Transverse colon (tissue), 4 donors: ENCODE measurements at places on chromosomes 5 and 9. TPM values are rescaled to one million over a fixed set of nuclear protein-coding genes. Genes with fewer than 3 reads are reported as not detected.

DNA sequence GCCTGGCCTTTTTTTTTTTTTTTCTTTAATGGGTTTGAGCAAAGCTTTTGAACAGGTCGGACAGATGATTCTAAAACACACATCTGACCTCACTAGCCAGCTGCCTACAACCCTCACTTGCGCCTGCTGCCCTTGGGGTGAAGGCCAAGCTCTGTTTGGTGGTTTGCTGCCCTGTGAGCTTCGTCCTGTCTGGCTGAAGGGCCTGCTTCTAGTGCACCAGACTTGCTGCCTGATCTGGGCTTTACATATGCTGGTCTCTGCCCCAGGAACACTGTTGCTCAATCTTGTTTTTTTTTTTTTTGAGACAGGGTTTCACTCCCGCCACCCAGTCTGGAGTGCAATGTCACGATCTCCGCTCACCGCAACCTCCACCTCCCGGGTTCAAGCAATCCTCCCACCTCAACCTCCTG, 16.4 kb upstream of the DOLPP1 start:
- DNase-seq: no peak

DNA sequence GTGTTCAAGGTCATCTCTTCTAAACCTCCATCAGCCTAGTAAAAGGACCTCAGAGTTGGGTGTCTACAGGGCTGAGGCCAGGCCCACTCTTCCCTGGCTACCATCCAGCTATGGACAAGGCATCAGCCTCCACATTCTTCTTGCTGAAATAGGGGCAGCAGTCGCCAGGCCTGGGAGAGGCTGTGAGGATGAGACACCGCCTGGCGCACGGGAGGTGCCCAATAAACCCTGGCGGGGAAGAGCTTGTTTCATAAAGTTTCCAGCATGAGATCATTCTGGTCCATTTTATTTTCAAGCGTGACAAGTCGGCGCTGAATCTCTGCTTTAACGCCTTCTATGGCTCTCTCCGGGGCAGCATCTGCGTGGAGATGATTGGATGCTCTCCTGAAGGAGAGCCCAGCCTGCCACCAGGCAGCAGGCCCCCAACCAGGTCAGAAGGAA, 153.4 kb downstream of the OLFM1 start:
- DNase-seq: no peak

GRCh38 chr5:117425163-117425562, 850.5 kb upstream of the SEMA6A start:
- DNase-seq: no peak

DNA sequence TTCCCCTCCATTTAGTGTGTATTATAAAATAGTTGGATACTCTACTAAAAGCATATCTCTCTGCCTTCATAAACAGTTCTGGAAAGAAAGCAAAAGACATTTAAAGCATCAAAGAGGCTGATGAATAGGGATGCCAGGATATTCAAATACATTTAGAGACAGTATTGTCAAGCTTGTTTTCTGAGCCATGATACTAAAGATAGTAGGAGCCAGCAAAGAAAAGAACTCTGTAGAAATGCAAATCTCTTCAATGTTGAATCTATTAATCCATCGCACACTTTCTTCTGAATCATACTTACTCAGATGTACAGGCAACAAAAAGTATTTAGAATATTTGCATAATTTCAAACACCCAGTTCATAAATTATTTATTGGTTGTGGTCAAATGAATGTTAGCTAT, 207.1 kb upstream of the MEF2C start:
- DNase-seq: no peak

PDLIM4 gene
- total RNA-seq: 9.7 TPM

DNA sequence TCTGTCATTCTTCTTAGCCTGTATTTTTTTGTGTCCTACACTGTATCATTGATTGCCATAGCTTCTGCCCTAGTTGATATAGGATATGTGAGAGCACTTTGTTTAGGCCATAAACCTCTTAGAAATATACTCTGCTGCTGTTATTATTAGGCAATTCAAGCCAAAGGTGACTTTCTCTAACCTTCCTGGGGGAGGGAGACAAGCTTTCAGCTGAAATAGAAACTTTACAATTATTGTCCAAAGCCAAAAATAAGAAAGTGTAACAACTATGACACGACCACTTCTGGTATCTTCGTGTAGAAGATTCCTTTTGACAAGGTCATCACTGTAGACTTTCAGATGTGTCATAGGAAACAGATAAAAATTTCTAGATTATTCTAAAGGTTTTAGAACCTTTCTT, 12.2 kb upstream of the CSNK1A1 start:
- DNase-seq: no peak

- peak; percentile 1 for DNase-seq
These were observed 12.1 kb upstream of the P4HA2 start for GRCh38 chr5:132239776-132240175.

FAM221B gene
- not detected for total RNA-seq

WDR31 gene
- total RNA-seq: 1.5 TPM

GRCh38 chr5:34547300-34548085, 108.6 kb upstream of the RAI14 start:
- no peak for DNase-seq

DNA sequence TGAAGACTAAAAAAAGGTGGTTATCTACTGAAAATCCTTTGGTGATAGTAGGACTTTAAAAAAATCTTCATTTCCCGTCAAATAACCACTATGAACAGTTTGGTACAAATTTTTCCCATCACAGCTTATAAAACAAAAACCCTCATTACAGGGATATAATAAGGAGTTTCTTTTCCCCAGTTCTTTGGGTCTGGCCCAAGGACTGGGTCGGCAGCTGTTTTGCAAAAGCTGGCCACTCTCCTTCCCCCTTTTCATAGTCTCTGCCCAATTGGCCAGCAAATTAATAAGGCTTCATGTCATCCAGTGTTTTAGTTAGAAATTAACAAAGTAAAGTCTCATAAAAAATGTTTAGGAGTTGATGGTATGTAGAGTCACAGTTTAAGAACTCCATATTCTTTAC, 47.0 kb upstream of the PDE8B start:
- DNase-seq: no peak

TRUB2 gene
- total RNA-seq: 47.0 TPM

DNA sequence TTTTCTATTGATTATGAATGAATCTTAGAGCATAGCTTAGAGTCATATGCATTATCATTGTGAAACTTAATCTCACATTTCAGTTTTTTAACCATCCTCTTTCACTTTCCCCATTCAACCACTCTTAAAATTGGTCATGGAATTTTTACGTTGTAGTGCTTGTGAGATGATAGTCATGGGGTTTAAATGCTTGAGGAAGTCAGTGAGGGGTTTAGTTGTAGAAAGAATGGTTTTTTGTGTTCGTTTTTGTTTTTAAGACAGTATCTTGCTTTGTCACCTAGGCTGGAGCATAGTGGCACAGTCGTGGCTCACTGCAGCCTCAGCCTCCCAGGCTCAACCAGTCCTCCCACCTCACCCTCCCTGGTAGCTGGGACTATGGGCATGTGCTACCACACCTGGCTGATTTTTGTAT, 19.6 kb downstream of the UGCG start:
- no peak for DNase-seq

- DNase-seq: no peak
These were observed 41.0 kb upstream of the RPS23 start for GRCh38 chr5:82319192-82319591.

GRCh38 chr9:122536134-122536533, 9.0 kb upstream of the OR1N1 start:
- no peak for DNase-seq

DNA sequence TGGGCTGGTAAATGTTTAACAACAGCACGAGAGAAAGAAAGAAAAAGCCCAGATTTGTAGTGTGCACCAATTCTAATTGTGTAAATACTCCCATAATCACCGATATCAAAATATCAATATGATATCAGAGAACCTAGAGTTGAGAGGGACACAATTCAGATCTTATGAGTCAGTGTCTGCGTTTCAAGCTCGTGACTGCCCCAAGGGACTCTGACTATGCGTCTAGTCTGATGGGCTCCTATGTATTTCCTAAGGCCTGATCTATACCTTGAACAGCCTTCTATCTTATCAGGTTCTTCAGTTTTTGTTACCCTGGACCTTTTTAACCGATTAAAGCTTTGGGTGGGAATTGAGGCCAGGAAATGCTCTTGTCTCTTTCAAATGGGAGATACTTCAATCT, 243.0 kb upstream of the SLC24A2 start:
- DNase-seq: no peak

DNA sequence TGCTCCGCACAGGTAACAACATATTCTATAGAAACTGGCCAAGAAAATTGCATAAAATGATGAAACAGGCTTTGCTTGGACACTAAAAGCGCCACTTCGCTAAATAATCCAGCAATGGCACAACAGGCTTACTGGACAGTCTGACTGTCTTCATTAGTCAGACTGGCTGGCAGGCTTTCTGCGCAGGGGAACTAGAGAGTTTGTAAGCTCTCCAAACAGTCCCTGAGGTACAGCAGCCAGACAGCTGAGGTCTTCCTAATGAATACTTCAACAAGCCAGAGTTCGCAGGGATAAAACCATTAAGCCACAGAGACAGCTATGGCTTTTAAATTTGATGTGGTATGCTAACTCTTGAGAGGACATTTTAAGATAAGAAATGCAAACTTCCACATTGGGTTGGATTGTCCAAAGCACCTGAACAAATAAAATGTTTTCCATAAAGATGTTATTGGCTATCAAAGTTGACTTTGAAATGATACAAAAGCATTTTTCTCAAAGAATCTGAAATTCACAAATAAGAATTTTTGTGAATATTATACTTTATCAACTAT, 20.7 kb downstream of the PLK2 start:
- DNase-seq: no peak

- no peak for DNase-seq
These were observed 19.6 kb downstream of the IRX1 start for GRCh38 chr5:3615217-3615616.

DNA sequence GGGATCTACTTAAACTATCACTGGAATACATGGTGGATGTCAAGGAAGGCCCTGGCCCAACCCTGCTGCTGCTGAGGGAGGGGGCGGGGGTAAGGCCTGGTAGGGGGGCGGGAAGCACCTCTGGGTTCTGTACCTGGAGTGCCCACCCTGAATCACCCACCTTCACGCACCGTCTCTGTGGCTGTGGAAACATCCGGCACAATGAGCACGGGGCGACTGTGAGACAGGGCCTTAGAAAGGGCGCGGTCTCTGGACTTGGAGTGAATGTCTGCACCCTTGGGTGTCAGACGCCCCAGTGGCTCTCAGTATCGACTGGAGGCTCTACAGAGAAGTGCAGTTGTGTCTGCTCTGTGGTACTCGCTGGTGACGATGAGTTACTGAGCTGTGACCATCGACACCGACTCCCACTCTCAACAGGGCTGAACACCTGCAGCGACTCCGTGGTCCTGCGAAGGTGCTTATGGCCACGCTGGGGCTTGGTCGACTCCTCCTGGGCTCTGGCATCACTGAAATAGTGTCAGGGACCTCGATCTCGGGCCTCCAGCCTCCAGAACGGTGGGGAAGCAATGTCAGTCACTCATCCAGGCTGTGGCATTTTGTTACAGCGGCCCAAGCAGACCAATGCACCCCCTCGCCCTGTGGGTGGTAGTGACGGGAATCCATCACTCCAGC, 25.5 kb upstream of the SLC6A19 start:
- no peak for DNase-seq

DNA sequence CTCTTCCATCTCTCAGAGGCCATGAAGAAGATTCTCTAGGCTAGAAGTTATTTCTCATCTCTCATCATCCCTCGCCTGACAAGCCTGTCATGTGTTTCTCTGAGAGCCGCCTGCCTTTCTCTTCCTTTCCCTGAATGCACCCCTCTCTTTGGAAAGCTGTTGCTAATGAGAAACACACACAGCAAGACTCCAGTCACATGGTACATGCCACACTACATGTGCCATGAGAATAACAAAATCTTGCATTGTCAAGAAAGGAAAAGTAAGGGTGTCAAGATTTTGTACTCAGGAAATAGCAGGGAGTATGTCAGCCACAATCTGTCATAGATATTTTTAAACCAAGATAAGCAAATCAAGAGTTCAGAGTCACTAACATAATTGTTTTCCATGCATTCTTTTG, 8.9 kb downstream of the AGXT2 start:
- no peak for DNase-seq

DNA sequence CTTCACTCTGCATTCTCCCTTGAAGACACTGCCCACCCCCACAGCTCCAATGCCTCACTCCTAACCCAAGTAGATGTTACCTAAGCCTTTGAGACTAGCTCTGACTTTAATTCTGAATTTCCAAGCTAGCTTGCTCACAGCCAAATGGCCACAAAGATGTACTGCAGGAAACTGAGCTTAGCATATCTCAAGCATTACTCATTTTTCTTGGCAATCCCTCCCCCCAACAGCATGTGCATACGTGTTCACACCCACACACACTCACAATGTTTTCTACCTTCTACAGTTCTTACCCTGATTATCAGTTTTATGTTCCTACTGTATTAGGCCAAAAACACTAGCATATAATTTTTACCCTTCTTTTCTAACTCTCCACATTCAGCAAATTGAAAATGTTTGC, 13.7 kb upstream of the GRIA1 start:
- no peak for DNase-seq

- no peak for DNase-seq
These were observed 185.1 kb downstream of the RGS3 start for GRCh38 chr9:113648586-113648985.

DNA sequence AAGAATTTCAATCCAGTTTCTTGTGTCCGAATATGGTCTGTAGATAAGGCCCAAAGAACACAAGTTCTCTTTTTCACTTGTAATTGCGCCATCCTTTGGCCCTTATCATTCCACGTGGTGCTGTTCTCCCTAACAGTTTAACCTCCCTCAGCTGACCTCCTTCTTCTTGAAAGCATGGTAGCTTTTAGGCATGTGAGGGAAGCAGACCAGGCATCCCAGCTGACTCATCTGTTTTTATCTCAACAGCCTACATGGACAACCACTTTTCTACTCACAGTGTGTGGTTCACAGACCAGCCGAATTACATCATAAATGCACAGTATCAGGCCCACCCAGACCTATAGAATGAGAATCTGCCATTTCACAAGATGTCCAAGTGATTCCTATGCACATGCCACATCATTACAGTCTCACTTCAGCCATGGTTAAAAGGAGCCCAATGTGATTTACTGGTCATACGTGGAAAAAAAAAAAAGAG, 26.9 kb upstream of the PLIN2 start:
- DNase-seq: no peak

LCP2 gene
- total RNA-seq: 17.5 TPM

MAMDC2 gene
- total RNA-seq: 23.1 TPM
